ENCODE measurements at places on chromosomes 6 and 20.
A peak's percentile ranks its signal among the peaks of the same experiment; 100 is the strongest.

DNA sequence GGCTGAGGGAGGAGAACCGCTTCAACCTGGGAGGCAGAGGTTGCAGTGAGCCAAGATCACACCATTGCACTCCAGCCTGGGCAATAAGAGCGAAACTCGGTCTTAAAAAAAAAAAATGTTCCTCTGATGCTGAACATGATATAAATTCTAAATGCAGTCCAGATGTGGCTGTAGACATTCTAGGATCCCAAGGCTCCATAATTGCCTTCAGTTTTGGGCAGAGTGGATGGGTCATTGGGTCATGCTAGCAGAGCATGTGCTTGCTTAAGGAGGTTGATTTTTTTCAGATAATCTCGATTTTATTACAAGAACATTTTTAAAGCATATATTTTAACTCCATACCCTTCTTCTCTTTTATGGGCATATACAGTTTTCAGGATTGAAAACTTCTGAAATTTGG is 112.0 kb downstream of the UTRN start:
- DNase-seq, result no peak

DNA sequence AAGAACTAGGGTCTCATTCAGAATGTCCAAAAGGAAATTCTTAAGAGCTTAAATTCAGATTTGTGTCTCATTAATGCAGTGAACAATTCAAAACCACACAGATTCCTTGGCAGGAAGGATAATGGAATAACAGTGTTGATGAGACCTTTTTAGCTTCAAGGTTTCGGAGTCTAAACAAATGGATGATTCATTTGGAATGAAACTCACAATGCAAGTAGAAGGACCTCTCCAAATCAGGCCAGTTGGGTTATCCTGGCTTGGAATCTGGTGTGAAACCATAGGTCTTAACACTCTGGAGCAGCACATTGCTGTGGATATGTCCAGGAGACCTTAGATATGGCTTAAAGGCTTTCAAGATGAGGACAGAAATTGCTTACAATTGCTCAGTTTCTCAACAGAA is 44.9 kb downstream of the KCTD20 start:
- DNase-seq, result no peak

DNA sequence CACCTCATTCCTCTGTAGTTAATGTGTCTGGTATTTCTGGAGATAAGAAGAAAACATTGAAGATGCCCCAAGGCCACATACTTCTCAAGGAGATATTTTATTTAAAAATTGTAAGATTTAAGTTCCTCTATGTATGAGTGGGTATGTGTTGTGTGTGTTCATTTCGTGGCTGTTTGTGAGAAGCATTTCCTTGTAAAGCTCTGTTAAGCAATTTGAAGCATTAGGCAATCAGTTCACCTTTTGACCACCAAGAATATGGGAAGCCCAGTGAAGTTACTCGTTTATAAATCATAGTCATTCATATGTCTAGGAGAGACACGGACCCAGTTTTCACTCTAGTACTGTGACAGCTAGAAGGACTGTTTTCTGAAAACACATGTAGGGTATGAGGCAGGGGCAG is 717.6 kb upstream of the MAP3K7 start:
- no peak for DNase-seq

GRCh38 chr20:13486694-13487093 is 152.0 kb downstream of the TASP1 start:
- DNase-seq, result no peak

DNA sequence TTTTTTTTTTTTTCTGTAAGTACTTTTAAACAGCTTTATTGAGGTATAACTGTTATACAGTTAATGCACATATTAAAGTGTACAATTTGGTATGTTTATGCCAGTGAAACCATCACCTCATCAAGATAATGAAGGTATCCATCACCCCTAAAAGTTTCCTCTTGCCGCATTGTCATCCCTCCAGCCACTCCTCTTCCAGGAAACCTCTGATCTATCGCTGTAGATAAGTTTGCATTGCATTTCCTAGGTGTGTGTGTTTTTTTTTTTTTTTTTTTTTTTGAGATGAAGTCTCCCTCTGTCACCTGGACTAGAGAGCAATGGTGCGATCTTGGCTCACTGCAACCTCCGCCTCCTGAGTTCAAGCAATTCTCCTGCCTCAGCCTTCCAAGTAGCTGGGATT is 3.1 kb downstream of the SLX4IP start:
- no peak for DNase-seq

GRCh38 chr6:97842521-97842920 is 559.5 kb upstream of the MMS22L start:
- no peak for DNase-seq

GRCh38 chr6:70327036-70327435 is 24.2 kb upstream of the COL9A1 start:
- no peak for DNase-seq

- DNase-seq, result no peak
Measured at GRCh38 chr6:5099537-5099936, 14.4 kb downstream of the PPP1R3G start.

DNA sequence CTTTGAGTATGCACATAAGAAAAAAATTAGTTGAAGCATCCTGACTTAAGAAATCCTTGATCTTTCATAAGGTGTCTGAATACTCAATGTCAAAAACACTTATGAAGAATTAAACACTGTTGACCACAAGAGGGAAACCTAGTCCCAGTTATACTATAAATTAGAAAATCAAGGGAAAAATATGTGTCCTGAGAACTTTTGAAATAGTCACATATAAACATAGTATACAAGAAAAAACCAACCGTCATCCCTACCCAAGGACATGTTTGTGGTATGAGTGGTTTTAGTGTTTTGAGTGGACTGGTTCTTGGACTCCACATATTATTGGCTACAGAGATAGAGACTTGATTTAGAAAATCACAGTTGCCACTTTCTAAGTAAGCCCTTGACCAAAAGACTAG is 7.6 kb upstream of the HLA-DRA start:
- peak; percentile 11 for DNase-seq

DNA sequence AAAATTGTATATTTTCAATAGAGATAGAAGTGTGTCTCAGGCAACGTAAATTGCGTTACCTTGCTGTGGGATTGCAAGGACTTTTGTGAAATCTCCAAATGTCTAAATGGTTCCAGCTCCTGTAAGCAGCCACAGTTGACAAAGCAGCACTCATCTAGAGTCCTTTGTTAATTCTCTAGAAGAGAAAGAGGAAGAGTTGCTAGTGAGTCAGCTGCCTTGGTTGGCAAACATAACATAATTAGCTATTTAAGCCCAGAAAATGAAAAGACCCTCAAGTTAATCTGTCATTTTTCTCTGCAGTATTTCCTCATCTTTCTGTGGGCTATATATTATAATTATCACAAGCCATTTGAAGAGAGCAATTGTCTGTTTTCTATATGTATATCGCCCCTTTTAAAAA is 66.4 kb upstream of the FABP7 start:
- DNase-seq, result no peak

GRCh38 chr6:37502703-37503291 is 3.1 kb upstream of the CCDC167 start:
- no peak for DNase-seq

GRCh38 chr20:50270034-50270395 is 79.4 kb downstream of the CEBPB start:
- DNase-seq, result no peak

- DNase-seq, result peak; percentile 54
Measured at GRCh38 chr6:110874880-110875547, 429 bp downstream of the AMD1 start.

DNA sequence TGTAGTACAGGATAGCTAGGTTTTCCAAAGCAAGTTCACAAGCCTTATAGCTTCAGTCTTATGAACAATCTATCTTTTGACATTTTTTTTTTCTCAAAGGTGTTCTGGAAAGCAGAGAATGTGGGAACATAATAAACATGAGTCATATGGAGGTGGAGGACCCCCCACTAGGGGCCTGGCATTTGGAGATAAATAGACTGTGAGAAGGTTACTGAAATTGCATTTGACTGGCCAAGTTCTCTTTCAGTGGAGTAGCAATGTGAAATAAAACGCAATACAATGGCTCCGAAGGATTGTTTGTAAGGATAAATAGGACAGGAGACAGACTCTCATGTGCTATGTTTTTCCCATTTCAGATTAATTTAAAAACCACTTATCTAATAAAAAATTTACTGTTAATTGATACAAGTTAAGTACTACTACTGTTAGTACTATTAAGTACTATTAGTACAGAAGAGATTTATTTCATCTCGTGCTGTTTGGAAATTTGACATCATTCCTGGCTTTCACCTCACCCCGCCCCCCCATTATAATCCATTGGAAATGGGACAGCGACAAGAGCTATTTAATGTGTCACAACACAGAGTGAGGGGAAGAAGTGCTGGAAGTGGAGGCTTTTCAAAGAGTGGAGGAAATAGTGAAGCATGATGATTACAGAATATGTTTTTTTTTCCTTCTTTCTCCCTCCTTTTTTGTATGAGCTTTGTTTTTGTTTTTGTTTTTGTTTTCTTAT is 122.6 kb upstream of the ID4 start:
- DNase-seq, result no peak

DNA sequence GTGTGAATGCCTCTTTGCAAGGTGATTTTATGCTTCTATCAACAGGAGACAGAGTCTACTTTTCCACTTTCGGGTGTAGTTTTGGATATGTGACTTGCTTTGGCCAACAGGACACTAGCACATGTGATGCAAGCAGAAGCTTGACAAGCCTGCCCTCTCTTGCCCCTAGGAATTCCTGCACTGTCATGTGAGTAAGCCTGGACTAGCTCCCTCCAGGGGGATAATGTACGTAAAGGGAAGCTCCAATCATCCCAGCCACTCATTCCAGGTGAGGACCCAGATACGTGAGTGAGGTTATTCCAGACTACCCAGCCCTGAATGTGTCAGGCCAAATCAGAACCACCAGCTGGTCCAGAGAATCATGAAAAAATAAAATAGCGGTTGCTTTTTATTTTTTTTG is 33.3 kb downstream of the BEND3 start:
- DNase-seq, result no peak

- no peak for DNase-seq
Measured at GRCh38 chr6:170160628-170161611, 130.0 kb downstream of the DLL1 start.

GRCh38 chr6:116390581-116390980 is 19.8 kb downstream of the DSE start:
- no peak for DNase-seq

- DNase-seq, result no peak
Measured at GRCh38 chr6:136544326-136544725, 5.9 kb downstream of the MAP7 start.

DNA sequence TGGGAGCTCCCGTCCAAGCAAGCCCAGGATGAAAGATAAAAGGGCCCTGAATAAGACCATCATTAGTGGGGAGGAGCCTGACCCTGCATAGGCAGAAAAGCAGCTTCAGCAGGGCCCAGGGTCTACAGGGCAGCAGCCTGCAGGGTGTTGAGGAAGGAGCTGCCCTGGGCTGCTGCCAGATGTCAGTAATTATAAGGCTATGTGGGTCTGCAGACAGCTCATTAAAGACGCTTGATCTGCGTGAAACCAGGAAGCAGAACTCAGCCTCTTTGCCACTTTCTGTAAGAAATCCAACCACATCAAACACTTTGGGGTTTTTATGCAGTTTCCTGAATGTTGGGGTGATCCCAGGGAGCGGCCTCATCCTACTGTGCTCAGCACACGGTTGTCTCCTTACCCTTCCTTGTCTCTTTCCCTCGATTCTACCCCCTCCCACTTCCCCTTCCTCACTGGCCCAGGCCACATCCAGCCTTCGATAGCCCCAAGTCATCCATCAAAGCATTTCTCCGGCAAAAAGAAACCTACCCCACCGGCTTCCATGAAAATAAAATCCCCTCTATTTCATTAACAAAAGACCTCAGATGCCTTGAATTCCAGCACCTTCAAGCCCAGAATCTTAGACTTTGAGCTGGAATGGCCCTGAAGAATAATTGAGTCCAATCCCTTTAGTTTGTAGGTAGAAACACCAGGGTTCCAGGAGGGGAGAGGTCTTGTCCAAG is 1.0 kb upstream of the TGM6 start:
- DNase-seq, result no peak

DNA sequence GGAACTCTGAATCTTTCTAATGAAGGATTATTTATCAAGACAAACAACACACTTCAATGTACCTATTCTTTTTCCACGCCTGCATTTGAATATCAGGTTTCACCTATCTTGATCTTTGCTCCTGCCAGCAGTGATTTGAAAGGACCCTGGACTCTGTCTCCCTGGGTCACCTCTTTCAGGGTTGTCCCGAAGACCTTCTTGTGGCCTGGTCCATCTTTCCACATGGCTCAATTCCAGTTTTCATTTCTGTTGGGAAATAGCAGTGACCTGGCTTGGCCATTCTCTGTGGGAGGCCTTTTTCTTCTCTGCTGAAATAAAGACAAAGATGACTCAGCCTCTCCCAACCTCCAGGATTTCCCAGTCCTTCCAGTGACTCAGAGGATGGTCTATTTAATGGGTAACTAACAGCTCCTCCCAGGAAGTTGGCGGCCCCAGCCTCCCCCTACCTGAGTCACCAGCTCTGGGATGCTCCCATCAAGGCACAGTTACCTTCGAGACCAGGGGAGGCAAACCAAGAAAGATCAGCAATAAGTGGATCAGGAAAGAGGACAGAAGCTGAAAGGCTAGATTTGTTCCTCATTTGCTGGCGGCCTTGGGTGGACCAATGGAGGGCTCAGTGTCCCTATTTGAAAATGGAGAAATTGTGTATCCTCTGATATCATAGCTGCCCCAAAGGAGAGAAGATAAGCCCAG is 120.2 kb upstream of the RNF24 start:
- no peak for DNase-seq

GRCh38 chr6:147407571-147407970 is 100.9 kb upstream of the SAMD5 start:
- no peak for DNase-seq

GRCh38 chr6:75747152-75747992 is 1.7 kb upstream of the MYO6 start:
- no peak for DNase-seq

DNA sequence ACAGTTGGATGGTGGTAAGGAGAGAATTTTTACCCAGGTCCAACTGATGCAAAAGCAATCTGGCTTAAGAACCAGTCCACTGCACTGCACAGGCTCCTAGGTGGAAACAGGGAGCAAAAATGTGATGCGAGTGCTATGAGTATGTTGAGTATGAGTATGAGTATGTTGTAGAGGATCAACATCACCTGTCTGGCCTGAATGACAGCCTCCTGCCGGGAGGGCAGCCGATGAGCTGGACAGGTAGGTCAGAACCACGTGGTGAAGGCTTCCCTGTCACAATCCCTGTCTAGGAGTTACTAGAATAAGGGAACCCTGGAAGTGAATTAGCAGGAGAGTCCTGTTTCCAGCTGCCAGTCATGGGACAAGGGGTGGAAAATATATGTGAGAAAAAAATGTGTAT is 44.3 kb upstream of the SNX9 start:
- DNase-seq, result no peak

DNA sequence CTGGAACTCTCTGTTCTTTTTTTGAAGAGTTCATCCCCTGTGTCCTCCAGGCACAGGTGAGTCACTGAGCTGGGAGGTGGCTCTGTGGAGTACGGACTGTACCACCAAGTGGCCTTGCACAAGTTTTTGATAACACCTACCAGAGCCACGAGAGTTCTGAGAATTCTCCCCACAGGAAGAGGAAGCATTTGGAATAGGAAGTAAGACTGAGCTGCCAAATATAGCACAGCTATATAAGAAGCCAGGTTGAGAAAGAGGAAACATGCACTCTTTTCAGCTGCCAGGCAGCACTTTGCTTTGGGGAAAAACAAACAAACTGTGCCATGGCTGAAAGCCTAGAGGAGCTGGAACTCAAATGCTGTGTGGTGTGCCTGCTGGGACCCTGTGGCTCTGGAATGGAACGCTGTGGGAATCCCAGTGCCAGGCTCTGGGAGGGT is 70.8 kb upstream of the RIPOR2 start:
- no peak for DNase-seq

All from NCI-H1105 (cell line).